HS-27A (cell line): ENCODE measurements at places on chromosomes 2 and 18.
A peak's percentile ranks its signal among the peaks of the same experiment; 100 is the strongest.

DNA sequence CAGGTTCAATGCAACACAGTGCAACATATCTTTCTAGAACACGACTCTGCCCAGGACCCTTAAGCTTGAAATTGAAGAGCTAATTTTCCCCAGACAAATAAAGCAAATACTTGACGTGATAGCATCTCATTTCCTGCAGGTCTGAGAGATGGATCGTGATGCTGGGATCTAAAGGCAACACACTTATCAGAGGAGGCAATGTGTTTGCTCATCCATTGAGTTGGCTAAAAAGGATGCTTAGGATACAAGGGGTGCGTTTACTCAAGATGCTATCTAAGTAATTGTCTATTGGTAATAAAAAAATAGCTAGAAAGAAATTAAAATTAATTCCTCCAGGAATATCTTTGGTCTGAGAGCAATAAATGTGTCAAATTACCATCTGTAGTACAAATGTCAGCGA is 129.0 kb downstream of the SOCS6 start:
- no peak for DNase-seq

GRCh38 chr2:27960237-27960912 is 69.8 kb downstream of the BABAM2 start:
- DNase-seq: peak; percentile 70

- DNase-seq: no peak
Observed at GRCh38 chr2:47719099-47719498, 63.8 kb upstream of the MSH6 start.

GRCh38 chr2:207015901-207016300 is 76.6 kb downstream of the CPO start:
- no peak for DNase-seq

DNA sequence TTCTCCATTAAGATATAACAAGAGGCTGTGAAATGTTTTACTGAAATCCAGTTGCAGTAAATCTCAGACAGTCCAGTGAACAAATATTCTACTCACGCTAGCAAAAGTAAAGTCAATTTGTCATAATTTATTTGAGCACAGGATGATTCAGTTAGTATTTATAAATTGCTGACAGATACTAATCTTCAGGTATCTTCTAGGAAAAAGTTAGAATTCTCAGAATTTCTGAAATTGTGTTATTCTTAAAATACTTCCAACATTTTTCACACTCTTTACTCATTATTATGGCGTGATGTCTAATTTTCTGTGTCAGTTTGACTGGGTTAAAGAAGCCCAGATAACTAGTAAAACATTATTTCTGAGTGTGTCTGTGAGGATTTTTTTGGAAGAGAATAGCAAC is 460.2 kb upstream of the ACVR2A start:
- DNase-seq: no peak

DNA sequence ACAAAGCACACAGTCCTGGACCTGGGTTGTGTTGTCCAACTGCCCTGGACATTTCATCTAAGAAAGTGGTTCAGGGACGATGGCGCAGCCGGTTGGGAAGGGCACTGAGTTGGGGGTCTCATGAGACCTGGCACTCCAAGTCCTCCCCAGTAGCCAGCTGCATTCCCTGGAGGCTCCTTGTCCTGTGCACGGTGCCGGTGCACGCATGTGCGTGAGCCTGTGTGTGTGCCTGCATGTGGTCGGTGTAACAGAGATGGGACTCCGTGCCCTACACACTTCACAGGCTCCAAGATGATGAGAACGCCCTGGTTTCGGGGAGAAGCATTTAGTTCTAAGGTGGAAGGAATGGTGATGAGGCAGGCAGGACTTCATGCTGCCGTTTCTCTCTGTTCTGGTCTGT is 124.9 kb upstream of the PXDN start:
- no peak for DNase-seq

- no peak for DNase-seq
Observed at GRCh38 chr18:26865557-26865956, at the start of gene AQP4. Gene AQP4 (minus strand): TSS chr18:26865707. CDS start chr18:26865689, 18 bp downstream.

DNA sequence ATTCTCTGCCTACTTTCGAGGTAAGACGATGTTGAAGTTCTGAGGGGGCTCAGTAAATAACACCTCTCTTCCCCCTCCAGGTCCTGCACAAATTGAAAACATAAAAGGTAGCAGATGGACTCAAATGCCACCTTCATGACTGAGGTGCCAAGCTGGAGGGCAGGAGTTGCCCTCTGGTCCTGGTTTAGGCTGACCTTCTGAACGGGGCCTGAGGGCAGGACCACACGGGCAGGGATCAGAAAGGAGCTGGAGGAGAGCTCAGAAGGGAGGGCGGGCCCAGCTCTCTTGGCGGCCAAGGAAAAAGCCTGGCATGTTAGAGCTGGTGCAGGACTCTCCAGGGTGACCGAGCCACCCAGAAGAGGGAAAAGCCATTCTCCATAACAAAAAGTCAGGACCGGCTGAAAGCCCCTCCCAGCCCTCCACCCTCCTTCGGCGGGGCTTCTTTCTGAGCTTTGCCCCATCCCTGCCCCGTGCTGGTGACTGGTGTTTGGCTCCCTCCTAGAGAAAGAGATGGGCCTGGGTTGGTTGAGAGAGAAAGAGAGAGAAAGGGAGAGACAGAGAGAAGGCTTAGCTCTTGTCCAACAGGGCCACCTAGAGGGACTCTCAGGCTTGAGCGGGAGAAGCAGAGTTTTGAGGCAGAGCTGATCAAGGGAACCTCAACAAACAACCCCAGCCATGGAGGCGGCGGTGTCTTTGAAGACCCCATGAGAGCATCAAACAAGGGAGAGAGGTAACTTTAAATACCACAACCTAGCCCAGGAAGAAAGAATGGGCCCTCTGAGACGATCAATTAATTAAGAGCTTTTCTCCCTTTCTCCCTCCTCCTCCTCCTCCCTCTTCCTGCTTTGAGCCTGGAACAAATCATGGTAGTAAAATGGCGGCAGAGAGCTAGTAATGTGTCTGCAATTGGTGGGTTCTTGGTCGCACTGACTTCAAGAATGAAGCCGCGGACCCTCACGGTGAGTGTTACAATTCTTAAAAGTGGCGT is 50.8 kb downstream of the WIPF1 start:
- DNase-seq: no peak

- no peak for DNase-seq
Observed at GRCh38 chr2:239312741-239313667, 87.8 kb downstream of the HDAC4 start.

- no peak for DNase-seq
Observed at GRCh38 chr2:42435628-42436027, 58.2 kb downstream of the KCNG3 start.

DNA sequence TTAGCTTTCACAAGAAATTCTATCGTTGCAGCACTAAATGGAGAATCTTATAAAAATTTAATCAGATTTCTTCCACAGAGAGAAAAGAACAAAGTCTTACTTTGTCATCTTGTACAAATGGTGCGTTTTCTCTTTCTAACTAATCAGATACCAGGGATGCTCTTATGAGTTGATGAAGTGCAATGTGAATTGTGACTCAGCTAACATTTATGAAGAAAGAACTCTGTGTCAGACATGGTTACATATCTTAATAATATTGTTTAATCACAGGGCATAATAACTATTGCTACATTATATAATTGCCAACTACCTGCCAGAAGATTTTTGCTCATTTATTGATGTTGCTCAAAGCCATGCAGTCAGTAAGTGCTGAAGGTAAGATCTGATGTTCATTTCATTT is 465.0 kb downstream of the CCDC85A start:
- no peak for DNase-seq

DNA sequence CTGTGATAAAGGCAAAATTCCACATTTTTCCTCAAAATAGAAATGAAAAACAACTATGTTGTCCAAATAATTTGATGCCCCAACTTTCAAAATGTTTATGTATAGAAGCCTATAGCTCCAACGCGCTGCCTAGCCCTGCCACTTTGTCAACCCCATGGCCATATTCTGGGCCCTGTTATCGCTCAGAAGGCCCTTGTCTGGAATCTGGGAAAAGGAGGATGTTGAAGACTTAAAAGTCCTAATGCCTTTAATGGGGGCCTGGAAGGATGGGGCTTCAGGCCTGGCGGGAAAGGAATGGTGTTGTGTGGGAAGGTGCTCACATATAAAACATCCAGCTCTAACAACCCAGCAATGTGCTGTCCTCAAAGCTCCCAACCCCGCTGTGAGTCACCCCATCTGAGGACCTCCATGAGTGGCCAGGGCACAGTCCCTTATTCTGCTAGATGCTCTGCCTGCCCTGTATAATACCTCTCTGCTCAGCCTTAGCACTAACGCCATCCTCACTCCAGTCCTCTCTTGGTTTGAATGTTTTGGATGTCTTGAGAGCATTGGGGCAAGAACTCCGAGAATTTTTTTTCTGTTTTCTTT is 86.0 kb downstream of the ACSL3 start:
- DNase-seq: no peak

GRCh38 chr2:105943977-105944376 is 199.3 kb downstream of the NCK2 start:
- DNase-seq: no peak

DNA sequence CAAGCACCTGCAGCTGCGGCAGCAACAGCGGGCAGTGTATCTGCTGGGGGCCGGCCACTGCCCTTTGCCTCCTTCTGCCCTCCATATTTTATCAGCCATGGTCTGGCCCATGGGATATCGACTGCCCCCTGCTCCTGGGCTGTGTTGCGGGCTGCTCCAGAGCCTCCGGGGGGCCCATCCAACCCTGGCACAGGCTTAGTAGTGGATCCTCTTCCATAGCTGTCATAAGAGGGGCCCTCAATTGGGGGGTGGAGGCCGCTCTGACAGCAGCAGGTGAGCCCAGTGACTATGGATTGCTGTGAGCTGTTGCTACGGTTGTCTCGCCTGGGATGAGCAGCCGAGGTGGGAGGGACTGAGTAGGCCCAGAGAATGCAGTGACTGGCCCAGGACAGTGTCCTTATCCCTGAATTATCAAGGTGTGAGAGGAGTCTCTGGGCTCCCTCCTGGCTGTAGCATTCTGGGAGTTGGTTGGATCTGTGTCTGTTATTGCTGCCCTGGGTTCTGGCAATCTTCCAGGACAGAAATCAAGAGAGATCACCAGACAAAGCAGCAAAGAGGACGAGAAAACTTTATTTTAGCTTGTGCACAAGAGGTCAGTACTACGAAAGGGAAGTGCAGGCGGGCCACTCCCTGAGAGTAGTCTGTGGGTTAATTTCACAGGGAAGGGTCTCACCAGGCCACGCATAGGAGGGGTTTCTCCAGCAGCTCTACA is 145.1 kb downstream of the ASB1 start:
- DNase-seq: no peak

- no peak for DNase-seq
Observed at GRCh38 chr2:115219296-115219695, 776.9 kb downstream of the DPP10 start.

DNA sequence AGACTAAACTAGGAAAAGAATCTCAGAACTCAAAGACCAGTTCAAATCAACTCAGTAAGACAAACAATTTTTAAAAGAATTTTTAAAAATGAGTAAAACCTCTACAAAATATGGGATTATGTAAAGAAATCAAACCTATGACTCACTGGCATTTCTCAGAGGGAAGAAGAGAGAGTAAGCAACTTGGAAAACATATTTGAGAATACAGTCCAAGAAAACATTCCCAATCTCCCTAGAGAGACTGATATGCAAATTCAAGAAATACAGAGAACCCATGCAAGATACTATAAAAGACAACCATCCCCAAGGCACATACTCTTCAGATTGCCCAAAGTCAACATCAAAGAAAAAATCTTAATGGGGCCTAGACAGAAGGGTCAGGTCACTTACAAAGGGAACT is 162.7 kb downstream of the WDPCP start:
- no peak for DNase-seq

- DNase-seq: no peak
Observed at GRCh38 chr2:54422072-54422581, 34.0 kb upstream of the SPTBN1 start.

- no peak for DNase-seq
Observed at GRCh38 chr2:14587119-14587518, 45.4 kb upstream of the LRATD1 start.

- no peak for DNase-seq
Observed at GRCh38 chr2:63545023-63545422, 43.3 kb downstream of the WDPCP start.

- no peak for DNase-seq
Observed at GRCh38 chr18:67463829-67464228, 52.7 kb downstream of the DSEL start.

DNA sequence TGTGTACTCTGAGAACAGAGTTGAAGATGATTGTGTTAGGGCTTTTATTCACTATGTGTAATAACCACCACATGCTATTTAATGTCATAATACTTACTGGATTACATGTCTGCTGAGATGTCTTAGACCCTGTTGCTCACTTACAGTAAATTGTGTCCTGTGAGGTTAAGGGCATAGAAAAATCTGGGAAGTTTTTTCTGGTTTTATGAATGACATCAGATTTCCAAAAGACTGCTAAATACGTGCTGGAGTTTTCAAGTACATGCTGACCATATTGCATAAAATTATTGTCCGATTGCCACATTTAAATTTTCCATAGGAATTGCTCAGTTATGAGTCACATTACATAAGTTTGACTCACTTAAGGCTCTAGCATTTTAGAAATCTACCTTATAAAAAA is 96.7 kb upstream of the COL5A2 start:
- DNase-seq: no peak

GRCh38 chr18:3552305-3552704 is 102.3 kb downstream of the TGIF1 start:
- no peak for DNase-seq

GRCh38 chr2:142718576-142719155 is 158.8 kb upstream of the KYNU start:
- DNase-seq: no peak

DNA sequence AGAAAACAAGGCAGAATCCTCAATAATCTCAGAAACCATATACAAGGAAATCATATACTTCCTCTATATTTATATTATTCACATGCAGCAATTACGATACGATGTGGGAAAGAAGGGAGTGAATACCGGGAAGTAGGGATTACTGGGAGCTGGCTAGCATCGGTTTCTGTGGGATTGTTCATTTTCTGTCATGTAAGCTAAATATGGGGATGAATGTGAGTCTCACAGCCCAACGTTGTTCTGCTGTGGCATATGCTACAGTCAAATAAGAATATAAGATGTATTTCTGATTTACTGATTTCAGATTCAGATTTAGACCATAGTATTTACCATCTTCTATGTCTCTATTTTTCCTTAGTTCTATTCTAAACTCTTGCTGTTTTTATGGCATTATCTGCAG is 113.6 kb downstream of the EVA1A start:
- no peak for DNase-seq

DNA sequence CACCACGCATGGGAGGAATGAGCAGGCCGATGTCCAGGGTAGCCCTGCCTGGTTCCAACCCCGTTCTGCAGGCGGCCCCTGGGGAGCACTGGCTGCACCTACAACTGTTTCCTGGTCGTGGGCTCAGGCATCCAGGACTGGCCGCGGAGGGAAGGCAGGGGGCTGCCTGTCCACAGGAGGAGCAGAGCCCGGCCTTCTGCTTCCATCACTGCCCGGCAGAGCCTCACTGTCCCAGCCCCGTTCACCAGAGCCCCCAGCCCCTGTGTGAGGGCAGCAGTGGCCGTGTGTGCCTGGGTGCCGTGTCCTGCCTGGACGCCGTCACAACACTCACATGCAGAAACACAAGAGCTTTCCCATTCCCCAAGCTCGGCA is 56.2 kb downstream of the KCNG2 start:
- DNase-seq: no peak

GRCh38 chr2:239000089-239000488 is 152.2 kb downstream of the TWIST2 start:
- DNase-seq: no peak
